ENCODE measurements at places on chromosomes 4 and X.

DNA sequence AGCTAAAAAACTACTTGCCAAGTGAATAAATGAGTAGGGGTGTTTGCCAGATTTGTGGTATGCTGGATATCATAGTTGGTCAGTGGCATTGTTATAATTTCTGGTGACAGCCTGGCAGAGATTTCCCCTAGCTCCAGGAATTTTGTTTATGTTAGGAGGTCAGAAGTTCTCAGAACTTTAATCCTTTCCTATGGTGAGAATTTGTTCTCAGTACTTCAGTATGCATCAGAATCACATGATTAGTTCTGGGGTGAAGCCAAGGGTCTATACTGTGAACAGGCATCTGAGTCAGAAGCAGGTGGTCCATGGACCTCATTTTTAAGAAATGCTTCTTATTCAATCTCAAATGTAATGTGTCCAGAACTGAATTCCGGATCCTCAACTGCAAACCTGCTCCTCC lies 10.5 kb downstream of the RASSF6 start:
- no peak for DNase-seq

GRCh38 chr4:92304606-92305005 lies 840 bp downstream of the GRID2 start:
- no peak for DNase-seq

- DNase-seq = no peak
Observed at GRCh38 chrX:118990512-118991227, 16.3 kb downstream of the LONRF3 start.

- DNase-seq = no peak
Observed at GRCh38 chr4:143186649-143187048, 1.9 kb downstream of the USP38 start.

- no peak for DNase-seq
Observed at GRCh38 chrX:100410901-100411801, 1.1 kb upstream of the PCDH19 start.

- DNase-seq = no peak
Observed at GRCh38 chrX:40385682-40386081, 195.1 kb upstream of the ATP6AP2 start.

DNA sequence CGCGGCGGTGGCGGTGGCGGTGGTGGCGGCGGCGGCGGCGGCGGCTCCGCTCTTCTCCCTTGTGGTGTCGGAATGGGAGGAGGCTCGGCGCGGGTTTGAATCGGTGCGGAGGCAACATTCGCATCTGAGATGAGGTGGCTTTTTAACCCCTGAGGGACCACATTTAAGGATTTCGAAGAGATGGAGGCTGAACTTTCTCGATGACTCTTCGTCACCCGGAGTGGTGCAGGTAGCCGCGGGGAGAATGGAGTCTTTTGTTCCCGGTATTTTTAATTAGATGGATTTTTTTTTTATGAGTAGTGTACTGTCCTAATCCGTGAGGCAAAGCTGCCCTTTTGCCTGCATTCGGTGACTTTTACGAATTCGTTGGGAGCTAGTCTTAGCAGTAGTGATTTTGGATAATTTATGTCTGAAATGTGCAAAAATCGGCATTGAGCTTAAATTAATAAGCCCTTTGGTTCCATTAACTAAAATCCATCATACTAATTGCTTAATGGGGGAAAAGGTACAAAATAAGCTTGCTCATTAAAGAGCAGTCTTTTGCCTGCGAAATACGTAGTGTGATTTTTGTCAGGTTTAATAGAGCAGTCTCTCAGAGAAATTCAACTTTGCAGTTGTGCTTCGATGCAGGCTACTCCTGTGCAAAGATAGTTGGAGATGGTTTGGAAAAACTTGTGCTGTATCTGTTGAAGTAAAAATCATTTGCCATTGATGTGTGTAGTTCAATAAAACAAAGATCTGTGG lies 206.2 kb downstream of the TENM3 start:
- peak; percentile 5 for DNase-seq

GRCh38 chr4:159639671-159640323 lies 536.9 kb downstream of the RAPGEF2 start:
- DNase-seq = no peak

GRCh38 chr4:39036172-39036571 lies 4.0 kb upstream of the TMEM156 start:
- peak; percentile 59 for DNase-seq

- no peak for DNase-seq
Observed at GRCh38 chr4:112377171-112377570, 80.0 kb downstream of the ALPK1 start.

- no peak for DNase-seq
Observed at GRCh38 chrX:121894756-121895155, 847.3 kb downstream of the GLUD2 start.

DNA sequence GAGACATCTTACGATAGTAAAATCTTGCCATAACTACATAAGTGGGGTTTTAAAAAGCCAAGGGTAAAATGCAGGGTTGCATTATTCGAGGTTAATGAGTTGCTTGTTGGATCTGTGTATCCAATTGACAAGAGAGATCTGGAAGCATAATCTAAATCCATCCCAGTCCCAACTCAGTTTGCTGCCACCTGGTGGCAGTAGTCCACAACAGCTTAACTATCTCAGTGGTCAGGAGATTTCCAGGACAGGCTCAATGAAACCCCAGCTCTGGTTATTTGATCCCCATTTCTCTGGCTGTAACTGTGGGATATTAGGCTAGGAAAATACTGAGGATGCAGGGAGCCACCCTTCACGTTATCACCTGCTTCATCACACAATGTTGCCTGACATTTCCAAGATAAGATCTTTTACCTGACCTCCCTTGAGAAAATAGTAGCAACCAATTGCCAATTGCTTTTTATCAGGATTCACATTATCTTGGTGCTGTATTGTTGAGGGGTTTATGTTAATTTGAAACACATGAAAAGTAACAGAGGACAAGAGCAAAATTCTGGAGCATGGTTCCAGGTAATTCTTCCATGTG lies 88.2 kb upstream of the TNIP3 start:
- DNase-seq = peak; percentile 23

DNA sequence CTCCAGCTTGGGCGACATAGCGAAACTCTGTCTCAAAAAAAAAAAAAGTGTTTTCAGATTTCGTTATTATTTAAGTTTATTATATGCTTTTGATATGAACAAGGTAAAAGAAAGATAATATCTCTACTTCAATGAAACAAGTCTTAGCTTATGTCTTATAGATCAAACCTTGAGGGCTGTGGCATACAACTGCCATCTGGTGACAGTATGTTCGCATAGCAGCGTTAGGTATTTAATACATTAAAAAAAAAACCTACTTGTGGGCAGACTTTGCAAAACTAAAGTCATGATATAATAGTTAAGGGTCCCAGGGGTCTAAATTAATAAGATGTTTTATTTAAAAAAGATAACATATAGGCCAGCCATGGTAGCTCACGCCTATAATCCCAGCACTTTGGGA lies 161.2 kb upstream of the AMOT start:
- DNase-seq = peak; percentile 15

GRCh38 chr4:31104577-31104976 lies 384.4 kb downstream of the PCDH7 start:
- DNase-seq = peak; percentile 18

DNA sequence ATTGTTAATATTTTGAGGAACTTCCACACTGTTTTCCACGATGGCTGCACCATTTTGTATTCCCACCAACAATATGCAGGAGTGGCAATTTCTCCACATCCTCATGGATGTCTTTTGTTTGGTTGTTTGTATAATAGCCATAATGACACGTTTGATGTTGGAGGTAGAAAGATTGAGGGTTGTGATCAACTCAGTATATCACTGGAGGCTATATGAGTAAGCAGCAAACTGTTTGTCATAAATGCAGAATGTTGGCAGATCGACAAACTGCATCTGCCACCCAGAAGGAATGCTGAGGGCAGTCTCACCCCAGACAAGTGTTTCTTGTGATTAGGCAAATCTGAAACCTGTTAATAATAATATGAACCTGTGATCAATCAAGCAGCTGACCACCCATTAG lies 243.9 kb upstream of the WDFY3 start:
- no peak for DNase-seq

DNA sequence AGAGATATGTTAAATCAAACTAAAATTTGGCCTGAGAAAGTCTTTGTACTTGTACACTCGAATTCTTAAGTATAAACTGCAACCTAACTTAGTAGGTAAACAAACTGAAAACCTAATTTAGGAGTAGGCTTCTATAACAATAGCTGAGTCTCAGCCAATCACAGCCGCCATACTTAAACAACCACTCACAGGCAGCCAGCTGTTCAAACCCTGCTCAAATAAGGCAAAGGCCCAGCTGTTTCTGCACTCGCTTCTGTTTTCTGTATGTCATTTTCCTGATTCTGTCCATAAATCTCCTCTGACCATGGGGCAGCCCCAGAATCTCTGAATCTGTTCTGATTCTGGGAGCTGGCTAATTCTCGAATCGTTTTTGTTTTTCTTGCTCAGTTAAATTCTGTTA lies 7.8 kb upstream of the PLS3 start:
- no peak for DNase-seq

DNA sequence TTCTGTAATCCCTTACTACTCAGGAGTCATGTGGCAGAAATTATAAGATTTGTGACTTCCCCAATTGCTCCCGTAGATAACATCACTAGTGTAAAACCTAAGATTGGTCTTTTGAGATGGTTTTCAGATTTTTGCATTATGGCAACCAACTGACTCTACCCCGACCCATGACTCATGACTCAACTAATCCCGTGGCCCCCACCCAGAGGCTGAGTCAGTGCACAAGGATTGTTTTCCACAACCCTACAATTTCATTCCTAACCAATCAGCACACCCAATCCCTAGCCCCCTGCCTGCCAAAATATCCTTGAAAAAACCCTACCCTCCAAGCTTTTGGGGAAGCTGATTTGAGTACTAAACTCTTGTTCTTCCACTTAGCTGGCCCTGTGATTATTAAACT lies 109.4 kb upstream of the FAM9C start:
- DNase-seq = no peak

DNA sequence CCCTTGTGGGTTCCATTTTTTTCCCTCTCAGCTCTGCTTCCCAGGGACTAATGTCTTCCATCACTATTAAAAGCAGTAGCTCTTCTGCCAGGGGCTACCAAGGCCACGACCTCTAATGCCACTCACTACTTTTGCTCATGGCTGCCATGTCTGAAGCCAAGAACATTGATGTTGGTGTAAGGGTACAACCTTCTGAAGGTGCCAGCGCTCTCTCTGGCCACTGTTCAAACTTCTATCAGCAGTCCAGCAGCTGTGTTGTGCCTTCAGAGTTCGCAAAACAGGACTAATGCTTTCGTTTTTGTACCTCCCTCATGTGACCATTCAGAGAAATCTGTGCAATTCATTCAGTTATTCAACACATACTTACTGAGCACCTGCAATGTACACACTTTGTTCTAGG lies 121.5 kb upstream of the ENPEP start:
- no peak for DNase-seq

DNA sequence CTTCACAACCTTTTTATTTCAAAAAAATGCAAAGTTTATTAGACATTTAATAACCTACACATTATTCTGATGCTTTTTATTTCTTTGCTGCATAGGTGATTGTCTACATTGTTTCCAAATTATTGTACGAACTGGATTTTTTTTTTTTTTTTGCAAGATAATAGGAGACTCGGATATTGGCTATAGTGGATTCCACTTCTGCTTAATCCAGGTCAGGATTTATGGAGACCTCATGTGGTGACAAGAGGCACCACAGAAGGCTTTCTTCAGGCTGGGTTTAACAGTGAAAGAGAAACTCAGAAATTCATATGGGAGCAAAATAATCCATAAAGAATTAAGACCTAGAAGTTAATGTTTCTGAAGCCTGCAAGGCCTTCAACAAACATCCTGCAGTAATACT lies 2.4 kb upstream of the SLIT2 start:
- DNase-seq = peak; percentile 28

- no peak for DNase-seq
Observed at GRCh38 chr4:52755426-52755825, 4.2 kb upstream of the ERVMER34-1 start.

- no peak for DNase-seq
Observed at GRCh38 chr4:37767546-37767945, 58.9 kb upstream of the PGM2 start.

- no peak for DNase-seq
Observed at GRCh38 chrX:46994096-46994495, 81.9 kb downstream of the JADE3 start.

DNA sequence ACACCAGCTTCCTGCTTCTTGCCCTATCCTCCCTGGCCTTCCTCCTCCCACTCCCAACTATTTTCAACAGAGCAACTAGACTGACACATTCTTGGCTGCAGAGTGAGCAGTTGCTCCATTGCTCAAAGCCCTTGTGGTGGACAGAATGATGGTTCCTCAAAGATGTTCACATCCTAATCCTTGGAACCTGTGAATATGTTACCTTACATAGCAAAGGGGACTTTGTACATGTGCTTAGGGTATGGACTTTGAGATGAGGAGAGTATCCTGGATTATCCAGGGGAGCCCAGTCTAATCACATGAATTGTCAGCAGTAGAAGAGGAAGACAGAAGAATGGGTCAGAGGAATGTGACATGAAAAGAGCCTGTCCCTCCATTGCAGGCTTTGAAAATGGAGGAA lies 24.9 kb upstream of the HOPX start:
- no peak for DNase-seq

- DNase-seq = no peak
Observed at GRCh38 chr4:39104255-39104654, 42.2 kb downstream of the KLHL5 start.

GRCh38 chrX:106718709-106719108 lies 7.8 kb upstream of the RNF128 start:
- DNase-seq = no peak

- DNase-seq = no peak
Observed at GRCh38 chr4:89134775-89135319, 23.5 kb downstream of the TIGD2 start.

DNA sequence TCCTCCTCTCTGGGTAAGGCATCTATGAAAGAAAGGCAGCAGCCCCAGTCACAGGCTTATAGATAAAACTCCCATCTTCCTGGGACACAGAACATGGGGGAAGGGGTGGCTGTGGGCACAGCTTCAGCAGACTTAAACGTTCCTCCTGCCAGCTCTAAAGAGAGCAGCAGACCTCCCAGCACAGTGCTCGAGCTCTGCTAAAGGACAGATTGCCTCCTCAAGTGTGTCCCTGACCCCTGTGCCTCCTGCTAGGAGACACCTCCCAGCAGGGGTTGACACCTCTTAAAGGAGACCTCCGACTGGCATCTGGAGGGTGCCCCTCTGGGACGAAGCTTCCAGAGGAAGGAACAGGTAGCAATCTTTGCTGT lies 89.9 kb downstream of the EFHC2 start:
- DNase-seq = no peak

GRCh38 chr4:186581421-186581820 lies 26.1 kb upstream of the MTNR1A start:
- DNase-seq = no peak

- DNase-seq = no peak
Observed at GRCh38 chr4:78534286-78534955, 17.1 kb upstream of the ANXA3 start.

- no peak for DNase-seq
Observed at GRCh38 chrX:46961097-46961496, 48.9 kb downstream of the JADE3 start.

DNA sequence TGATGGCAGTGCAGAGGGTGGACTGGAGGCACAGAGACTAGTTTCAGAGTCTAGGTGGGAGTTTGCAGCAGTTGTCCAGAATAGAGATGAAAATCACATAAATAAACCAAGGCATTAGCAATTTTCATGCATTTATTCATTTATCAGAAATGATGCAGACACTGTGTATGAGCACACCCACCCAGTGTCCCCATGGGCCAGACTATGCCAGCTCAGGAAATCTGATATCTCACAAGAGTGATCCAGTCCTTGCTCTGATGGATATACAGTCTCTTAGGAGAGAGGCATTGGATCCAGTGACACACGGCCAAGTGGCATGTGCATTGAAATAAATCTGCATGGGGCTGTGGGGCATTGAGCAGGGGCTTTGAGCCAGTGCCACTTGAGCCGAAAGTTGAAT lies 228.2 kb downstream of the FRMPD4 start:
- no peak for DNase-seq

- no peak for DNase-seq
Observed at GRCh38 chrX:128599632-128600031, 547.4 kb upstream of the ACTRT1 start.
